ENCODE measurements at places on chromosomes 13 and 19.

DNA sequence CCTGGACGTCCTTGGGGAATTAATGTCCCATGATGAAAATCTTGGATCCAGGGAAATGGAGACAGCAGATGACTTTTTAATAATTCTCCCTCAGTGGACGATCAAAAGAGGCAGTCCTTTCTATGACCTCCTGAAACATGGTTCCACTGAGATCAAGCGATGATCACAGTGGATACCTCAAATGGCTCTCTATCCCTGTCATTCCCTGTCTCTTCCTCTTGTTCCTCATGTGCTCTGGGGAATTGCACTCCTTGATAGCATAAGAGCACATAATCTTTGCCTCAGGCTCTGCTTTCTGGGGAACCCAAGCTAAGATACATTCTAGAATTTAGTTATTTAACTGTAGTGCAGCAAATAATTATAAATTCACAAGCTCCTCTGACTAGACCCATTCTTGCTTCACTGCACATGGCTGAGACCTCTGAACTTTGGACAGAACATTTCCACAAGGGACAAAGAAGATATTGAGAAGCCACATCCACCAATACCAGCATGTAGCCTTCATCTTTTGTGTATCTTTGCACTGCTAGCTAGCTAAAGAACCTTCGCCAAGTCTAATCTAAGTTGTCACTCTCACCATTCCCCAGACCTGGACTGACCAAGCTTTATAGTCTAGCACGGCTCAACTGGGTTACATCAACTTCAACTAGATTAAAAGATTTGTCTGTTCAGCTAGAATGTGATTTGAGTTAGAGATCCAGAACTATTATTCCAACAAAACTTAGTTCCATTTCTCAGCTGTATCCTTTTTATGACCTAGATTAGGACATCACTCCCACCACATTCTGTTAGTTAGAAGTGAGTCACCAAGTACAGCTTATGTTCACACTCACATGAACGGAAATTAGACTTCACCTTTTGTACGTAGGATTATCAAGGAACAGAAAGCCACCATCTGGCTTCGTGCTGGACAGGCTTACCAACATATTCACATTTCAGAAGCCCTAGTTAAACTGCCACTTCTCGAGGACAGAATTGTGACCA is 142.7 kb downstream of the SUCLA2 start:
- no peak for DNase-seq

DNA sequence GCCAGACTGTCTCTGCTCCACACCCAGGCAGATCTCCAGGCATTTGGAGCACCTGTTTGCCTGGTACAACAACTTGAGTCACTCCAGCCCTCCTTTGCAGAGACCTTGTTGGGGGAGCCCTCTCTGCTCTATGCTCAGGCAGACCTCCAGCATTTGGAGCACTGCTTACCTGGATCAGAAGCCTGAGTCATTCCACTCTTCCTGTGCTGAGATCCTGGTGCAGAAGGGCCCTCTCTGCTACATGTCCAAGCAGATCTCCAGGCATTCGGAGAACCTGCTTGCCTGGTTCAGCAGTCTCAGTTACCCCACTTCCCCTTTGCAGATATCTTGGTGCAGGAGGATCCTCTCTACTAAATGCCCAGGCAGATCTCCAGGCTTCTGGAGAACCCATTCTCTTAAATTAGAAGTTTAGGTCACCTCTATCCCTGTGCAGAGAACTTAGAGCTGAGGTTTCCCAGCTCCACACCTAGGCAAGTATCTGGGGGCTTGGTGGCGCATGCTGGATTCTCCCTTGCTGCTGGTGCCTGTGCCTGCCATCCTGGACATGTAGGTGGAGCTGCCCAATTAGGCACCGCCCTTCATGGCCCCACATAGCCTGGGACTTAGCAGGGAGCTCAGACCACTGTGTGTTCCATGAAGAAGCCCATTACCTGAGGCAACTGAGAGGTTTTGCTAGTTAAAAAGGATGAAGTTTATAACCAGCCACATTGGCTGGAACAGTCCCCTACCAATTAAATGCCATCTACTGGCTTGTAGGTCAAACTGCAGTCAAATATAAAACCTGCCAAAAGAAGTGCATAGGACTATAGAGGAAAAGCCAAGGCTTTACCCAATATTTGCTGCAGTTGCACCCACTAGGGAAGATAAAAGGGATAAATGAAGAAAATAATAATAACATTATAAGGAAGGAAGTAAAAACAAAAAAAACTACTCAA is 97.6 kb upstream of the SLITRK6 start:
- no peak for DNase-seq

GRCh38 chr13:113272701-113273181 is 24.3 kb upstream of the LAMP1 start:
- no peak for DNase-seq

GRCh38 chr13:83798731-83799130 is 83.5 kb downstream of the SLITRK1 start:
- DNase-seq: no peak

DNA sequence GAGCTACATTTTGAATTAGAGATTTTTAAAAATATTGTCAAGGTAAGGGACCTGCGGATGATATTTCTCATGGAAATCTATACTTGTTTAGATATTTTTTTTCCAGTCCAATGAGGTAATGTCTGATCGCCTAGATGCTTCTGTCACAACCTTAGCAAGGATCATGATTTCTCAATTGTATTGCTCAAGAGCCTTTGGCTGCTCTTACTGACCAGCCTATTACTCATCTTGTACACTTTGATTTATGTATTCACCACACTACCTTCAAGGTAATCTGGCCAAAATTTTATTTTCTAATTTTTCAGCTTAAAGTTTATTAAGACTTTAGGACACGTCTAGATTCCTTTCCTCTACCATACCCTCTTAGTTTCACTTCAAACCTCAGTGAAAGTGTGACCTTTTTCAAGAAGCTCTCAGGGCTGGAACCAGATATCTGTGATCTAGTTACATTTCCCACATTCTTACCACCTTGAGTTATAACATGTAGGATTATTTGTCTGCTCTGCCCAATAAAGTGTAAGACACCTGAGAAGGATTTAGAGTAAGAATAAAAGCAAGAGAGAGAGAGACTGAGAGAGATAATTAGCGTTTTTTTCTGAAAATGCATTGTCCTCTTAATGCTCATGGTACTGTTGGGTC is 197.1 kb downstream of the ITGBL1 start:
- DNase-seq: no peak

All from NCI-H187 (cell line).